ENCODE measurements at places on chromosomes 11 and 22. TPM values are rescaled to one million over a fixed set of nuclear protein-coding genes. Genes with fewer than 3 reads are reported as not detected.
A peak's percentile ranks its signal among the peaks of the same experiment; 100 is the strongest.

SLCO2B1 gene
- 79.2 TPM for total RNA-seq

DNA sequence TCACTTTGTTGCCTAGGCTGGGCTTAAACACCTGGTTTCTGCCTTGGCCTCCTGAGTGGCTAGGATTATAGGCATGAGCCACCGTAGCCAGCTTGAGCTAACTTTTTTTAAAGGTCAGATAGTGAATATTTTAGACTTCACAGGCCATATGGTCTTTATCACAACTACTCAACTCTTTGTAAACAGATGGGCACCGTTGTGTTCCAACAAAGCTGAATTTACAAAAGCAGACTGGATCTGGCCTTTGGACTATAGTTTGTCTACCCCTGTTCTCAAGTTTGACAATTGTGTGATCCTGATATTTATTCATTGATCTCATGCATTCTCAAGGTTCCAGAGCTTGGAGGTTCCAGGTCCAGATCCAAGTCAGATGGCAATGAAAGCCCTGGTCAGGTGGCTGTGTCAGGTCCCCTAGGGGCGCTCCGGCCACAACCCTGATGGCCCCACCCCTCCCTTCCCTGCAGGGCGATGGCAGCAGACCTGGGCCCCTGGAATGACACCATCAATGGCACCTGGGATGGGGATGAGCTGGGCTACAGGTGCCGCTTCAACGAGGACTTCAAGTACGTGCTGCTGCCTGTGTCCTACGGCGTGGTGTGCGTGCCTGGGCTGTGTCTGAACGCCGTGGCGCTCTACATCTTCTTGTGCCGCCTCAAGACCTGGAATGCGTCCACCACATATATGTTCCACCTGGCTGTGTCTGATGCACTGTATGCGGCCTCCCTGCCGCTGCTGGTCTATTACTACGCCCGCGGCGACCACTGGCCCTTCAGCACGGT is 15.8 kb downstream of the P2RY2 start:
- DNase-seq = no peak

SCGB2A2 gene
- not detected for total RNA-seq

TUG1 gene
- total RNA-seq = 99.3 TPM

DNA sequence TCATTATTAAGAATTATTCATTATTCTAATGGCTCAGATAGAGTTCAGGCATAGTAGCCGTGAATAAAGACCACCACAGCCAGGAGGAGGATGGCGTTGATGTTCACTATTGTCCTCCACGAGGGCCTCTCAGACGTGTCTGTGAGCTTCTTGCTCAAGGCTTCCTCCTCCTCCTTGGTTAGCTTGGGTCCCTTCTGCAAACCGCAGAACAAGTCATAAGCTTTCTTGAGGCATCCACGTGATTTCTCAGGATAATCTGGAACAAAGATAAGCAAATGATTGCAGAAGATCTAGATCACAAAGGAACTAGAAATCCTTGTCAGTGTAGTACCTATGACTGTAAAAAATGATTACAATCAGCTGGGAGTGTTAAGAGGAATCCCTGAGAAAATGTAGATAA is 13.6 kb upstream of the RFPL2 start:
- no peak for DNase-seq

DNA sequence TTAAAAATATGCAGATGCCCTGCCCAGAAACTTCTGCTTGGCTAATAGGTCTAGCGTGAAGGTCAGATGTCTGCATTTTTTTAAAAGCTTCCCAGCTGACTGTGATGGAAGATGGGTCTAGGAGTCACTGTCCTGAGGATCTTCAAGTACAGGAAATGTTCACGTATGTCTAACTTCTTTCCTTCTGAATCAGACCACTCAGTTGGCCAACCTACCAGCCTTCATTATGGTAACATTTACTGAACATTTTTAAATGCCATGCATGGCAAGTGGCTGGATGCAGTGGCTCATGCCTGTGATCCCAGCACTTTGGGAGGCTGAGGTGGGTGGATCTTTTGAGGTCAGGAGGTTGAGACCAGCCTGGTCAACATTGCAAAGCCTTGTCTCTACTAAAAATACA is 1.1 kb upstream of the PRG2 start:
- DNase-seq = no peak

XKR3 gene
- total RNA-seq = 0.33 TPM

C11orf42 gene
- not detected for total RNA-seq

GRCh38 chr11:44621140-44621681 is 55.7 kb downstream of the CD82 start:
- DNase-seq = peak; percentile 88

DNA sequence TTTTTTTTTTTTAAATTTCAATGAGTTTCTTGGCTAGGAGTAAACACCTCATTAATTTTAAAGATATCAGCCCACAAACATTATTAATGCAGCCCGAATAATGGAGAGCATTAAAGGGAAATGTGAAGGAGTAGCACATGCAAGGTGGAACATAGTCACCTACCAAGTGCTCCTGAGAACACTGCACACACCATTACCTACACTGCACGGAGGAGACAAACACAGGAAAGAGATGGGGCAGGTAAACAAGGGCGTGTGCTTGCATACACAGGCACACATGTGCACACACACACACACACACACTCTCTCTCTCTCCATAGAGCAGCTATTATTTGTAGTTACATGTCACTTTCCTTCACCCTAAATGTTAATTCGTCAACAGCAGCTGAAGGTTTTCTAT is 30.2 kb downstream of the HTR3B start:
- no peak for DNase-seq

DNA sequence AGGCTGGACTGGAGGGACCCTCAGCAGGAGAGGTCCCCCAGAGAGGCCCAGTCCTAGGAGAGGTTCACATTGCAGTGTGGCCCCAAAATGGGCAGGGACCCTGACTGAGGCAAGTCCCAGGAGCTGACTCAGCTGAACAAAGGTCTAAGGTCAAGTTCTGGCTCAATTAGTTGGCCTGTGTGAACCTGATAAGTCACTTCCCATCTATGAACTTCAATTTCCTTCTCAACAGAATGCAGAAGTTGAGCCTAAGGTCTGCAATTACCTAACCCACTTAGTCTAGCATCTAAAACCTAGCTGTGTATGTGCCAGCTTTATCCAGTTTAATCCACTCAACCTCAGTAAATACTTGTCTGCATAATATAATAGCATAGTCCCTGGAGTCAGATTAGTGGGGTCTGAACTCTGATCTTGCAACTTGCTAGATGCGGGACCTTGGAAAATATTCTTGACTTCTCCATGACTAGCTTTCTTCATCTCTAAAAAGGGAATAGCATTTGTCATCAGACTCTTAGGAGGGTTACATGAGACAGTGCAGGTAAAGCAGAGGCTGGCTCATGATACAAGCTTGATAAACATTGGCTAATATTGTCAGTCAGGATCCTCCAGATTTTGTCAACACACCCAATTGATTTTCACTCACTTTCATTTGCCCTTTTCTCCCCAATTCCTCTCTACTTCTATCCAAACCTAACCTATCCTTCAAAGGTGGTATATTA is 465.5 kb downstream of the INSC start:
- DNase-seq = no peak

GRCh38 chr11:88849368-88849767 is 216.4 kb downstream of the GRM5 start:
- DNase-seq = no peak
